ENCODE measurements at places on chromosomes 7 and 10.
A peak's percentile ranks its signal among the peaks of the same experiment; 100 is the strongest.

- no peak for DNase-seq
These were observed 2.1 kb upstream of the JMJD1C start for GRCh38 chr10:63467841-63468240.

DNA sequence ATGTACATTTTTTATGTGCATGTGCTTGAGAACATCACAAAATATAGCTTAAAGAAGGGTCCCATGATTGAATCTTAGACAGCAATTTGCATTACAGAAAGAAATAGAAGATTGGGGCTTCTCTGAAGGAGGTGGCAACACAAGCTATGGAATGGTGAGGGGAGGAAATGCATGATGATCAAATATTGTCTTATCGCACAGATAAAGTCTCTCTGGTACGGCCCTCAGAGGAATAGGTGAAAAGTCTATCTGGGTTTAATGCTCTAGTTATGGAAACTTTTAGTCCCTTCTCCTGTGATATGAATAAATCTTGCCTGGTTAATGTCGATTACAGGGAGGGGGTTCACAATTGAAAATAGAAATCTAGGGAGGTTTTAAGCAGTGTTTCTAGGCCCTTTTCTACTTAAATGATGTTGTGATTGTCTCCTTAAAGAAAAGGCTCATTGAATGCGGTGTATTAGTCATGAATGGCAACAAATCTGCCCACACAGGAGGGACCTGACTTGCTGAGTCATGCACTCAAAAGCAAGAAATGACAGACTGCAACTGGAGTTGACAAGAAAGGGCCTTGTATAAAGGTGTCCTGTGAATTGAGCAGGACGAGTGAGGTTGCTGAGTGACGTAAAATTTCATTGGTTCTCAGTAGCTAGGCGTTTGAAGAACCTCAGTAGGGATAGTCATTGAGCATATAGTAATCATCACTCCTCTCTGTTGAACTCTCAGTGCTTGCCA, 133.4 kb upstream of the CSTF2T start:
- peak; percentile 55 for DNase-seq

DNA sequence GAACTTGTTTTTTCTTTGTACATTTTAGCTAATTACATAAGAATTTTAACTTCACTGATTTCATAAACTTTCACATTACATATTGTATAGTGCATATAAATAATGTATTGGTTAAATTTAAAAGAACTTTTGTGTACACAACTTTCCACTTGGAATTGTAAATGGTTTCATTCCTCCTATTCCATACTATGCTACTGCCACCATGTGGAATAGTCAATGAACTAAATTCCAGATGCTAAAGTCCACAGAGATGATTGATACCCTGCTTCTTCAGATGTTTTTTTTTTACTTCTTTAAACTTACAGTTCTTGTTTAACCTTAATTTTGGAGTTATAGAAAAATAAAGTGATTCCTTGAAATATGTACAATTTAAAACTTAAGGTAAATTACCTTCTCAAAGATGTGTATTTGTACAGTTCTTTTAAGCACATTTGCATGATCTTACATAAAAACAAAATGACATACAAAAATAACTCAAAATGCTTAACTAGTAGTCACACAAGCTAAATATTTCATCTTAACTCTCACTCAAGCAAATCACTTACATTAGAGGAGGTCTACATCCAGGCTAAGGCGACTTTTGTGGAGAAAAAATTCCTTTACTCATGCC, 247.6 kb upstream of the HGF start:
- no peak for DNase-seq

- DNase-seq, result no peak
These were observed 125.9 kb upstream of the LYZL2 start for GRCh38 chr10:30755441-30755953.

DNA sequence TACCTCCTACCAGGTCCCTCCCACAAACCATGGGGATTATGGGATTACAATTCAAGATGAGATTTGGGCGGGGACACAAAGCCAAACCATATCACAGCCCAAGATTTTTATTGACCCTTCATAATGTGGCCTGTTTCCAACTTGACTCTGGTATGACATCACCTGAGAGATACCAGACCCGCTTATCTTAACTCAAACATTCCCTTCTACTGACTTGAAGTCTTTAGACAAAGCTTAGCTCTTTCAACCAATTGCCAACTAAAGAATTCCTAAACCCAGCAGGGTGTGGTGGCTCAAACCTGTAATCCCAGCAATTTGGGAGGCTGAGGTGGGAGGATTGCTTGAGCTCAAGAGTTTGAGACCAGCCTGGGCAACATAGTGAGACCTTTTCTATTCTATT, 67.9 kb downstream of the CLRN3 start:
- DNase-seq, result no peak

GRCh38 chr7:28988810-28989209, 30.7 kb upstream of the TRIL start:
- DNase-seq, result no peak

GRCh38 chr7:134847851-134848588, 68.6 kb downstream of the CALD1 start:
- no peak for DNase-seq

DNA sequence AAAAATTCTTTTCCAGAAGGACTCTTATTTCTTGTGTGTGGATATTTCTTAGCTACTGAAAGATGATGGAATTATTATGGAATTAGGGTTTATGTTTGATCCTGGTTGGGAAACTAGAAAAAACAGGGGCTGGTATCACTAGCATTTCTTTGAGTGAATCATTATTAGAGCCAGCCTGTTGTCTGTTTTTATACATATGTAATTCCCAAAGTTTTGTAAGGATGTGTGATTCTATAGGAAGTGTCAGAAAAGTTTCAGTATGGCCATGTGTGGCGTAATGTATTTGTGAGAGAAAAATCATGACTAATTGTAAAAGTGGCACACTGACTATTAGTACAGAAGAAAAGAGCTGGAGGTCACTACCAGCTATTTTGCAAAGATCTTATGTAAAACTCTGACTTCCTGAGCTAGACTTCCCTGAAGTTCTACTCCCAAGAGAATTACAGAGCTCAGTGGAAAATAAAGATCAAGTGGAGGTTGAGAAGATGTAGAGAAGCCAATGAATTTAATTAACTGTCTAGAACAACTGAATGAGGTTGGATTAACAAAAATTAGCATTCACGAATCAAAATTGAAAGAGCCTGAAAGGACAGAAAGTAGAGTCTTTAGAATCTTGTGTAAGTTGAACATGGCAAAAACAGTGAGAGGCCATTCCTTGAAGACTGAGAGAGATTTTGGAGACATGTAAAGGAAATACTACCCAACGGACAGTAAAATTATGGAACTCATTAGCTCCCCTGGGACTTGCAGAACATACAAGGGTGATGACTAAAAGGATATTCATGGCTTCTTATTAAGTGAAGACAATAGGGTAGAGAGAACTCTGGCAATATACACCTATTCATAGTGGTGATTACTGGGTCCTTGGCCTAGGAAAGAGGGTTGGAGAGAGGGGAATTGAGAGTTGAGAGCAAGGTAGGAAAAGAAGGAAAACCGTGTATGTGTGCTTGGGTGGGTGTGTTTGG, 12.5 kb downstream of the ZNF365 start:
- no peak for DNase-seq

- no peak for DNase-seq
These were observed 130.6 kb downstream of the PLXDC2 start for GRCh38 chr10:19946791-19947190.

GRCh38 chr7:113054938-113055337, 31.7 kb downstream of the GPR85 start:
- DNase-seq, result no peak

GRCh38 chr10:110748970-110749369, 104.8 kb downstream of the RBM20 start:
- no peak for DNase-seq

GRCh38 chr10:52313933-52314821, at the start of gene DKK1:
TSS of gene DKK1 (plus strand) at chr10:52314281. CDS start at chr10:52314435, 154 bp downstream.
- DNase-seq, result peak; percentile 20

DNA sequence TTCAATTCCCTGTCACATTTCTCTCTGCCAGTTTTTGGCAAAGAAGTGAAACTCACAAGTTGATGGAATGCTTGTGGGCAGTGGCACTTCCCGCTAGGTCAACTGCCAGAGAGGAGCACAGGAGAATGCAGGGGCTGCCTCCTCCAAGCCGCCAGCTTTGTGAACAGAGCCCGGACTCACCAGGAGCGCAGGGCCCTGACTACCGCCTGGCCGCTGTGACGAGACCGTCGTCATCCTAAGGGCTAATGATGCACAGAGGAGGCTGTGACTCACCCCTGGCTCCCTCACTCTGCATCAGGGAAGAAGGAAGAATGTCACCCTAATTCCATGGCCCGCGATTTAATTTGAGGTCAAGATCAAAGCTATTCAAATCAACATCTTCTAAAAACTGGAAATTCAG, 123.9 kb downstream of the TAX1BP1 start:
- no peak for DNase-seq

- DNase-seq, result no peak
These were observed 318.9 kb downstream of the AHR start for GRCh38 chr7:17617380-17617779.

DNA sequence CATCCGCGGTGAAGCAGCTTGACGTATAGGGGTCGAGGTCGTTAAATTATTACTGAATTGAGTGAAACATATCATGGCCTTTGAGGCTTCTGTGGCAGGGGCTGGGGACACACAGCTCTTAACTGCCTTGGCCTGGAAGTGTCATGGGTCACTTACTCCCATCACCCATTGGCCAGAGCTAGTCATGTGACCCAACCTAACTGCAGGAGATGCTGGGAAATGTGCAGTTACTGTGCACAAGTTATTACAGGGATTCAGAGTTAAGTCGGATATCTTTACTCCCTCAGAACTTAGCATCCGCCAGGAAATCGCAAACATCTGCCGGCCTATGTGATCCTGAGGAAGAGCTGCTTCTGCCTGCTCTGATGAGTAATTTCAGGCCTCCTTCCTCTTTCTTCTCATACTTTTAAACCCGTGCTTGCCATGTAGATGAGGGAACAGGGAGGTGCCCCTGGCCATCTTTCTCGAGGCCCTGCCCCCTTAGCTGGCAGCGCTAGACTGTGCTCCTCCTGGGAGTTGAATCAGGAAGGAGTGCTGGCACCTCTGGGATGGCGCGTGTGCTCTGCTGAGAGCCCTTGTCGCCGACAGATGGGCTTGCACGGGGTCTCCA, 203.6 kb downstream of the TCF7L2 start:
- DNase-seq, result no peak

DNA sequence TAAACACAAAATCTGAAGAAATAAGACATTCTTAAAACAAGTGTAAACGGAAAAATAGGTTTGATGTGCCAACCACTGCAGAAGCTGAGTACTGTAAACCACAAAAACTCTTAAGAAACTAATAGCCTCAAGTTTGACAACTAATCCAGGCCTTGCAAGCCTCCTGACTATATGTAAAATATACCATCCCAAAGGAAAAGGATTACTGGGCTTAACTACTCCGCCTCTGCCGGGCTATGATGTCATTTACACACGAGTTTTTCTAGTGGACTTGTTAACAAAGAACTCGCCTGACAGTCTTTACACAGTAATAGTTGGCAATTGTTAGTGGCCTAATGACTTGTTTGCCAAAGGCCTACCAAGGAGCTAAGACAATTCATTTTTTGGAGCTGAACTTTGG, 2.1 kb downstream of the KIF5B start:
- no peak for DNase-seq

All from activated CD4-positive, alpha-beta memory T cell treated with anti-CD3 and anti-CD28 coated beads for 36 hours (primary cell).